ENCODE measurements at places on chromosomes 6 and 20.

DNA sequence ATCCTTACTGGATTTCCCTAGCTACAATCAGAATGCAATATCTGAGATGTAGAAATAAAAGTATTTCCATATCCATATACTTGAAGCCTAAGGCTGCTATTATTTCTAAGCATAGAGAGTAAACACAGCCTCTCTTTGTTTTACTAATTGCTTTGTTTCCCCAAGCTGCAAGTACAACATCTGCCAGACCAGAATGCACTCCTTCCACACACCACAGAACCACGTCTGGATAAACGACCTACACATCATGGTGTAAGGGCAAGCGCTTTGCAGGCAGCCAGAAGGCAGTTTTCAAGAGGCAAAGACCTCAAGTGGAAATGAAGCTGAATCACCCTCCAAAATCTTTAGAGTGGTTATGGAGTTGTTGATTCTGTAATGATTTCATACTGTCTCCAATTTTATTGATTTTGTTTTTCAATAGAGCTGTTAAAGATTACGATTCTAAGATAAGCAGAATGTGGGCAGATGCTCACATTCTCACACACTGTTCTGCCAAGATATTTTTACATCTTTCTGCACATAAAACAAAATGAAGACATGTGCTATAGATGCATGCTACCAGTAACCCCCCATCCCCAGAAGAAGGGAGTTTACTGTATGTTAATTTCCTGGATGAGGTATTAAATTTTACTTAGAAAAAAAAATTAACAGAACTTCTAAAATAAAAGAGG, 88.8 kb downstream of the THEMIS start:
- no peak for DNase-seq

GRCh38 chr20:24653306-24653705, 183.9 kb downstream of the SYNDIG1 start:
- no peak for DNase-seq

DNA sequence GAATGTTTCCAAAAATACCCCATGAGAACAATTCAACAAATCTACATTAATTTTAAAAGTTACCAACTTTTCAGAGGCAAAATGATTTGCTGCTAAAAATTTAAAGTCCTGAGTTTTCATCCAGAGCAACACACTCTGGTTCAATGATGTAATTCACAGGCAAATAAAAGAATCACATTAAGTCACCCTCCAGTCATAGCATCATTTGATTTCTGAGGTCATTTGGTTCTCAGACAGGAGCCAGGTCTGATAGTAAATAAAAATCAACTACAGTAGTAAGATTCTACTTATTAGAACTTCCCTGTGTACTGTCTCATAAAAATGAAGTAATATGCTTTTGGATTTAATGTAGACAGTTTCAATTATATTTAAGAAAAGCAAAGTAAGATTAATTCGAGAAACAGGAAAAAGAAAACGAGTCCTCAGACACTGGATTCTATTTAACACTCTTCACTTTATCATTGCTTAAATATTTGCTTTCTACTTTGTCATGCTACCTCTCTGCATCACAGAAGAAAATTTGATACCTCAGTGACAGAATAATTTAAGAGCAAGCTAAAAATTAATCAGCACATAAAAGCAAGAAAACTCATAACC, 25.8 kb downstream of the MAP7 start:
- no peak for DNase-seq

- DNase-seq: no peak
These were observed 196.8 kb downstream of the ATXN1 start for GRCh38 chr6:16564436-16564835.

- no peak for DNase-seq
These were observed 296.5 kb downstream of the SMOC2 start for GRCh38 chr6:168737481-168737880.

- no peak for DNase-seq
These were observed 19.6 kb downstream of the NT5E start for GRCh38 chr6:85469276-85470022.

DNA sequence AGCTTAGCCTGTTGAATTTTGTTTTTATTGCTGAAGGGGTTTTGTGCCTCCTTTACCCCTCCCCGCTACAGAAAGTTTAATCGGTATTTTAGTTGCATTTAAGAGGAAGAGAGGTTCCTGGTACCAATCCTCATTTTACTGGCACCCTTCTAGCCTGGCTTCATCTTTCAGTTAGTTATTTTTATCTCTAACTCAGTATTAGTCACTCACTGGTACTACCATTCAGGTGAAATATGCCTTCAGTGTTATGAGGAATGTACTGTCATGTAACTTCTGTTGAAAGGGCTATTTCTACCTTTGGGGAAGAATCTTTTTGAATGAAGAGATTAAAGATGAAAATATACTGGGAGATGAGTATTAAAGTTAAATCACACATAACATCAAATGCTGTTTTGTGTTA, 211.8 kb downstream of the CDKAL1 start:
- DNase-seq: no peak

- no peak for DNase-seq
These were observed 659 bp downstream of the PRDM1 start for GRCh38 chr6:106086814-106087175.

- DNase-seq: no peak
These were observed 18.4 kb downstream of the PKIG start for GRCh38 chr20:44600758-44601201.

DNA sequence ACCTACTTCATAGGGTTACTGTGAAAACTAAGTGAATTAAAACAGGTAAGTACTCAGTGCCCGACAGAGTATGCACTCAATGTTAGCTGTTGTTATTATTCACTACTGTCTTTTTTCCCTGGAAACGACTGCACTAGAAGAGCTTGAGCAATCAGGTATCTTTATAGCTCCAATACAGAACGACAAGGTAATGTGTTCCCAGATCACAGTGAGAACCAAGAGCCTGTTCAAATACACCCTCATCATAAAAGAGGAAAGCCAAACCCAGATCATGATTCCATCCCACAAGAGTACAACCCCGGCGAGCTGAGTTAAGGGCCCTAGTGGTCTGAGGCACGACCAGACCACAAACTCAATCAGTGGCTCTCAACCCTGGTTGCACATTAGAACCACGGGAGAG, 9.8 kb downstream of the MRPS18A start:
- no peak for DNase-seq

DNA sequence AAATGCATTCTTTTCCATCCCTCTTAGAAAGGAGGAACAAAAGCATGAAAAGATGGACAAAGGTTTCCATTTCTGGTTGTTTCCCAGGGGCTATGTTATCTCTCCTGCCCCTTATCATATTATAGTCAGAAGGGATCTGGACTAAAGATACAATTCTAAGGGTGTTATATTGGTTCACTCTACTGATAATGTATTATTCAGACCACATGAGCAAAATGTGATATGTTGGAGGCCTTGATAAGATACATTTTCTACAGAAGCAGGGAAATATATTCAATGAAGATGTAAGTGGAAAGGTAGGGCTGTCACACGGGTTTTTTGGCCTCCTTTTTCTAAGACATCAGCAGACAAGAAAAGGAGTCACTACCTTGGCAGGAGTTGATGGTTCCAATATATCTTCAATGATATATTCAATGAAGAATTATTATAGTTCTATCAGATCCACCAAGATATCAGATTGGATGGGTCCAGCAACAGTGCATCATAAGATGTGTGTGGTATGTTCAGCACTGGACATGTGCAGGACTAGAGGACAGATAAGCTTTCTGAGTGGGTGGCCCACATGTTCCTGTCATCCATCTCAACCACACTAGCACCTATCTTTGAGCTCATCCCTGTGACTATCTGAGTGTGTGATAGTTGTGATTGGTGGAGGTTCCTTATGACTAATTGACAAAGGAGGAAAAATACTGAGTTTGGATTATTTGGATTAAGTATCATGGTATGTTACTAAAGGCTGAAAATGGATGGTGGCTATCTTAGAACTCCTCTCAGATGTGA, 5.7 kb upstream of the ZKSCAN3 start:
- DNase-seq: no peak

- DNase-seq: no peak
These were observed 68.1 kb downstream of the PLCB4 start for GRCh38 chr20:9137001-9137400.

DNA sequence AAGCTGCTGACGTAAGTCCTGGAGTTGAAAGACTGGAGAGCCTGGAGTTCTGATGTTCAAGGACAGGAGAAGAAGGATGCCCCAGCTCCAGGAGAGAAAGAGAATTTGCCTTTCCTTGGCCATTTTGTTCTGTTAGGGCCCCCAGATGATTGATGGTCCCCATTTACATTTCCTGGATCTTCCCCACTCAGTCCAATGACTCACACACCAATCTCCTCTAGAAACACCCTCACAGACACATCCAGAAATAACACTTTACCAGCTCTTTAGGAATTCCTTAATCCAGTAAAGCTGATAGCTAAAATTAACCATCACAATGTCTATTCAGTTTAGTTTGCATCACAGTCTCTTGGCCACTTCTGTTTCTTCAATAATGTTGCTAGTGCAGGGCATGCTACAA, 260.2 kb upstream of the IRAK1BP1 start:
- DNase-seq: no peak

- DNase-seq: no peak
These were observed 104.1 kb downstream of the BCKDHB start for GRCh38 chr6:80210618-80211017.

DNA sequence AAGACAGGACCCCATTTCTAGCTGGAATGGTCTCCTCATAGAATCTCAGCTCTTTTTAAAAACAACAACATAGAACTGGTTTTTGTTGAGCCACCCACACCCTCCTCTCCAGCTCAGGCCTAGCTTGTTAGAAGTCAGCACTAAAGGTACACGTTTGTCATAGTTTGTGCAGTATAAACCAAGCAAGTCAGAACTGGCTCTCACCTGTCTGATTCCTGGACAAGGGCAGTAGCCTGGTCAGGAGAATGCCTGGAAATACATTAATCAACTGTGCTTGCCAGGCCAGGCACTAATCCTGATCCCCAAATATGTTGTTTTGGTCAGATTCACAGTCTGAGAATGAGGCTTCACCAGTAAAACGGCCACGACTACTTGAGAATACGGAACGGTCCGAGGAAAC, 296.7 kb downstream of the ZFAND3 start:
- DNase-seq: no peak

DNA sequence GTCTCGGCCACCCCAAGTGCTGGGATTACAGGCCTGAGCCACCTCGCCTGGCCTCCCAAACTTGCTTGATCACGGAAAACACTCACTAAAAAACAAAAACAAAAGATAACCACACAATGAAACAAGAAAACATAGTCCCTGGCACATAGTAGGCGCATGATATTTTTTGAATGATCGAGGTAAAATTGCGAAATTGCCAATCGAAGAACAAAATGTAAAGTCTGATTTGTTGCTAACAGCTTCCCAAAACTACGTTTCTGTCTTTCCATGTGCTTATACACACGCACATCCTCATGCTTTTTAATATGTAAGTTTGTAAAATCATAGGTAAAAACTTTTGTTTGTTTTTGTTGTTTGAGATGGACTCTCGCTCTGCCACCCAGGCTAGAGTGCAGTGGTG, 168.5 kb upstream of the SALL4 start:
- DNase-seq: no peak

DNA sequence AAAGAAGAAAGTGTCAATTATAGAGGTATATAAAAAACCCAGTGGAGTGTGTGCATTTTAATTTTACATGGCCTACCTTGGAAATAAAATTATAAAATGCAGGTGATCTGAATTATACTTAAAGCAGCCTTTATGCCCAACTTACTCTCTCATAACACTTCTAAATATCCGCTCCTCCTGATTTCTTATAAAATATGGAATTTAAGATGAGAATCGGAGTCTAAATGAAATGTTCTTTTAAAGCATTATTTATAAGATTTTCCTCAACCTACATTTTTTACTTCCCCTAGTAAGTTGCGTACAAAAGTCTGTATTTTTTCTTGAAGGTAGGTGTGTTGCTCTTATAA, 3.5 kb downstream of the CITED2 start:
- DNase-seq: no peak

GRCh38 chr6:129694036-129694435, 15.9 kb downstream of the ARHGAP18 start:
- DNase-seq: no peak

- no peak for DNase-seq
These were observed 70.3 kb downstream of the HUS1B start for GRCh38 chr6:586553-586952.

DNA sequence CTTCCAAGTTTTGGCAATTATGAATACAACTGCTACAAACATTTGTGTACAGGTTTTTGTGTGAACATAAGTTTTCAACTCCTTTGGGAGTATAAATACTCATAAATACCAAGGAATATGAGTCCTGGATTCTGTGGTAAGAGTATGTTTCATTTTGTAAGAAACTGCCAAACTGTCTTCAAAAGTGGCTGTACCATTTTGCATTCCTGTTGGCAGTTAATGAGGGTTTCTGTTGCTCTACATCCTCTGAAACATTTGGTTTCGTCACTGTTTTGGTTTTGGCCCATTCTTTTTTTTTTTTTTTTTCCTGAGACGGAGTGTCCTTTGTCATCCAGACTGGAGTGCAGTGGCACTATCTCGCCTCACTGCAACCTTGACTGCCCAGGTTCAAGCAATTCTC, 8.5 kb downstream of the AP5S1 start:
- no peak for DNase-seq

All from pulmonary artery endothelial cell (primary cell).